ENCODE measurements at places on chromosomes 13 and 19. TPM values are rescaled to one million over a fixed set of nuclear protein-coding genes. Genes with fewer than 3 reads are reported as not detected.

GRCh38 chr13:42413484-42413815 is 141.5 kb downstream of the AKAP11 start:
- no peak overlapping the region for H3K4me3 ChIP-seq
- no peak for DNase-seq
- H3K36me3 ChIP-seq, result no peaks in the 10 kb centered on the region
- H3K4me1 ChIP-seq, result no peaks in the 10 kb centered on the region

- H3K27ac ChIP-seq, result peak overlapping the region; percentile 54
- H3K4me1 ChIP-seq, result peaks cover 39% of the 10 kb centered on the region
- no peaks in the 10 kb centered on the region for H3K27me3 ChIP-seq
- peak overlapping the region; percentile 40 for H3K4me3 ChIP-seq
- DNase-seq, result no peak
Observed at GRCh38 chr13:32829269-32829668, 187.0 kb upstream of the KL start.

GRCh38 chr13:73412933-73413332 is 354.1 kb downstream of the KLF5 start:
- no peaks in the 10 kb centered on the region for H3K27me3 ChIP-seq
- no peak for DNase-seq
- H3K27ac ChIP-seq, result no peak overlapping the region
- H3K4me1 ChIP-seq, result no peaks in the 10 kb centered on the region

The PALM3 gene
- total RNA-seq, result 0.30 TPM

DNA sequence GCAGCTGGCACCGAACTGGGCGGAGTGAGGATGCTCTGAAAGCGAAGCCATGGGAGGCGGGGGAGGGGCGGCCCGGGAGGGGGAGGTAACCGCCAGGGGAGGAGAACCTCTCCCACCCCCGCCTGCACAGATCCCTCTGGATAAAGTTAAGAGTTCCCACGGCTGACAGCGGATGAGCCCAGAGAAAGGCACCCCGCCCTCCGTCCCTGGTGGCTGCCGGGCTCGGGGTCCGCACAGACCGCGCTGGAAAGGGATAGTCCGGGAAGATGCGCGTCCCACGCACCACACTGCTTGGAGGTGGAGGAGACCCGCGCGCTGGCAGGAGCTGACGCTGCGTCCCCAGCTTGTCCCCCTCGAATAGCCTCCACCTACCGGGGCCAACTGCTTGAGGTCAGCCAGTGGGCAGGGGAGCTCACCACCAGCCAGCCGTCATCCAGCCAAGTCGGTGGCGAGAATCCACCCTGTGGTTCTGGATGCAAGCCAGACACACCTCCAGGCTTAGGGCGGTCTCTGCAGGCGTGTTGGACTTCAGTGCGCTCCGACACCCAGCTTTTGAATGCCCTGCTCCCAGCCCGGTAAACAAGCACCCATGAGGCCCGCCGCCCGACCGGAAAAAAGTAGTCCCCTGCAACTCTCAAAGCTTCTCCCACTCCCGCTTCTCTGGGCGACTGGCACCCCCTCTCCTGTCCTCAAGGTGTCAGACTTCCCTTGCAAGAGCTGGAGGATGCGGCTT is at the start of gene TRPC4:
TSS of gene TRPC4 (minus strand) at position 17 of the 733 bp plus-strand sequence. CDS start 86,439 bp downstream, outside the sequence.
- DNase-seq, result peak; percentile 88
- peak within 1 kb of the TSS; percentile 77 for H3K27ac ChIP-seq
- peak within 1 kb of the TSS; percentile 94 for H3K4me3 ChIP-seq
- no peaks in the 10 kb centered on the region for H3K27me3 ChIP-seq

- H3K36me3 ChIP-seq, result peaks cover 15% of the 10 kb centered on the region
- DNase-seq, result peak; percentile 91
- peak overlapping the region; percentile 31 for H3K27ac ChIP-seq
- peaks cover 57% of the 10 kb centered on the region for H3K4me1 ChIP-seq
- no peaks in the 10 kb centered on the region for H3K27me3 ChIP-seq
Observed at GRCh38 chr13:45370922-45371406, 30.0 kb upstream of the TPT1 start.

- H3K27ac ChIP-seq, result no peak overlapping the region
- H3K27me3 ChIP-seq, result no peaks in the 10 kb centered on the region
- no peak for DNase-seq
- H3K4me1 ChIP-seq, result no peaks in the 10 kb centered on the region
- no peak overlapping the region for H3K4me3 ChIP-seq
Observed at GRCh38 chr19:51002089-51002532, 707 bp upstream of the KLK8 start.

The POSTN gene
- total RNA-seq, result 349 TPM

DNA sequence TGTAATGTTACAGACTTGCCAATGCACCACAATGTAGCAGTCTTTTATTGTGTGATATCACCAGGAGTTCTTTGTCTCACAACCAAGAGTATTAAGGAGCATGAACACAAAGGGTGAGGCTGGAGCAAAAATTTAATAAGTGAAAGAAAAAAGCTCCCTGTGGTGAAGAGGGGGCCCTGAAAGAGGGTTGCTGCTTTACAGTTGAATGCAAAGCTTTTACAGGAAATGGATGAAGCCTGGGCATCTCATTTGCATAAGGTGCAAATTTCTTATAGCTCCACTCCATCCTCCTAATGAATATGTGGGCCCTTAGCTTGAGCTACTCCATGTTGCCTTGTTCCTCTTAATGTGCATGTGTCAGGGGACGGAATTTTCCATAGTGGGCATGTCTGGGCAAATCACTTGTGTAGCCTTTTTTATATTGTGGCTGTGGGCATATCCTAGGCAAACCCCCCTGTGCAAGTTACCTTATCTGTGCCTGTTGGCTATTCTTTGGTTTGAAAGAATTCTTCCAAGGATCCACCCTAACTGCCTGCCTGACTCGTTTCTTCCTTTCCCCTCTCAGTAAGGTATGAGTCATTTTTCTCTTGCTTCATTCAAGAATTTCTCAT is 45.3 kb upstream of the TRPC4 start:
- no peak overlapping the region for H3K4me3 ChIP-seq
- peaks cover 11% of the 10 kb centered on the region for H3K4me1 ChIP-seq
- no peaks in the 10 kb centered on the region for H3K36me3 ChIP-seq
- DNase-seq, result no peak
- no peak overlapping the region for H3K27ac ChIP-seq
- no peaks in the 10 kb centered on the region for H3K27me3 ChIP-seq

- H3K36me3 ChIP-seq, result no peaks in the 10 kb centered on the region
- no peak overlapping the region for H3K4me3 ChIP-seq
- H3K27me3 ChIP-seq, result peaks cover 28% of the 10 kb centered on the region
- DNase-seq, result no peak
Observed at GRCh38 chr13:108549934-108550333, 79.5 kb upstream of the MYO16 start.

The CEACAM7 gene
- not detected for total RNA-seq

- DNase-seq, result no peak
- H3K27ac ChIP-seq, result peak overlapping the region; percentile 76
- H3K27me3 ChIP-seq, result no peaks in the 10 kb centered on the region
- H3K36me3 ChIP-seq, result peaks cover 11% of the 10 kb centered on the region
Observed at GRCh38 chr19:11196406-11197287, 698 bp downstream of the KANK2 start.

DNA sequence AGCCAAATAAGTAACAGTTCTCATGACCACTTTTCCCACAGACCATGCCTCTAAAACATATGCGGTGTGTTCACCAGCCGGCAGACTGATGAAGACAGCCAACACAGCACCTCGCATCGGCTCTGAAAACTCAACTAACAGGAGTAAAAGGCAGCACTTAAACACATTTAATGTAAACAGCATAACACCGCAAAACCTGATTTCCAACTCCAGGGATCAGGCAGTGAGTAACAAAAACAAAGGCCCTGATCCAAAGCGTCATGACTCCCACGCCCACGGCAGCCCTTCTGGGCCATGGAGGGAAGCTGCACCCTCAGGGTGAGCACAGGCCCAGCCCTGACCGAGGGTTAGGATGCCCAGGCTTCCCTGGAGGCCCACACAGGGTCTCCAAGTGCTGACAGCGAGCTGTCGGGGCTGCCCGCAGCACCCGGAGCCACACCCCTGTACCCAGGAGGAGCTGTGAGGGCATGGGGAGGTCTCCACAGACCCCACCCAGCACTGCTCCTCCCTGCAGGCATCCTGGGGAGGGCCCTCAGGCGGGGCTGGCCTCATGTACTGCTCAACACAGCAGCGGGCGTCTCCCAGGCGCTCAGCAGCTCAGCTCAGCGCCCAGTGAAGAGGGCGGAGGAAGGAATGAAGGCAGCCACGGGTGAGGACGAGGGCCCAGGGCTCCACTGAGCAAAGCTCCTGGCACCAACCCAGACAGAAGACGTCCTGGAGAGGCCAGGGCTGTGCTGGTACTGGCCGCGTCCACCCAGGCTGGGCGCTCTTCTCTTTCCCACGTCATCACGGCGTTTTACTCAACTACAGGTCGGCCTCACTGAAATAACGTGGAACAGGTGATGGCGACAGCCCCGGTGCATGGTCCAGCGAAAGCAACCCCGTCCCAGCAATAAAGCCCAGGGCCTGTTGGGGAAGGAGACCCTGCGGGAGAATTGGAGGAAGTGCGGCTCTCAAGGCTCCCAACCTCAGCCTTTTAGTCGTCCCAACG is 53.7 kb downstream of the RASA3 start:
- peaks cover 41% of the 10 kb centered on the region for H3K4me1 ChIP-seq
- H3K36me3 ChIP-seq, result peaks cover 12% of the 10 kb centered on the region
- peak overlapping the region; percentile 33 for H3K4me3 ChIP-seq
- H3K27me3 ChIP-seq, result no peaks in the 10 kb centered on the region
- DNase-seq, result no peak

- H3K27me3 ChIP-seq, result no peaks in the 10 kb centered on the region
- H3K27ac ChIP-seq, result no peak overlapping the region
- no peak overlapping the region for H3K4me3 ChIP-seq
- peaks cover 4% of the 10 kb centered on the region for H3K36me3 ChIP-seq
- no peak for DNase-seq
Observed at GRCh38 chr13:98892821-98893220, 85.0 kb downstream of the DOCK9 start.

- H3K27me3 ChIP-seq, result peaks cover 11% of the 10 kb centered on the region
- H3K4me1 ChIP-seq, result peaks cover 3% of the 10 kb centered on the region
- H3K27ac ChIP-seq, result no peak overlapping the region
- DNase-seq, result no peak
Observed at GRCh38 chr19:16153582-16154336, 10.3 kb downstream of the HSH2D start.

GRCh38 chr13:91292630-91293221 is 54.8 kb upstream of the MIR17HG start:
- no peak for DNase-seq
- H3K36me3 ChIP-seq, result no peaks in the 10 kb centered on the region
- H3K4me3 ChIP-seq, result no peak overlapping the region
- peaks cover 3% of the 10 kb centered on the region for H3K27me3 ChIP-seq
- H3K27ac ChIP-seq, result no peak overlapping the region

The CCDC169 gene
- 0.60 TPM for total RNA-seq

The CCNE1 gene
- total RNA-seq, result 3.9 TPM

DNA sequence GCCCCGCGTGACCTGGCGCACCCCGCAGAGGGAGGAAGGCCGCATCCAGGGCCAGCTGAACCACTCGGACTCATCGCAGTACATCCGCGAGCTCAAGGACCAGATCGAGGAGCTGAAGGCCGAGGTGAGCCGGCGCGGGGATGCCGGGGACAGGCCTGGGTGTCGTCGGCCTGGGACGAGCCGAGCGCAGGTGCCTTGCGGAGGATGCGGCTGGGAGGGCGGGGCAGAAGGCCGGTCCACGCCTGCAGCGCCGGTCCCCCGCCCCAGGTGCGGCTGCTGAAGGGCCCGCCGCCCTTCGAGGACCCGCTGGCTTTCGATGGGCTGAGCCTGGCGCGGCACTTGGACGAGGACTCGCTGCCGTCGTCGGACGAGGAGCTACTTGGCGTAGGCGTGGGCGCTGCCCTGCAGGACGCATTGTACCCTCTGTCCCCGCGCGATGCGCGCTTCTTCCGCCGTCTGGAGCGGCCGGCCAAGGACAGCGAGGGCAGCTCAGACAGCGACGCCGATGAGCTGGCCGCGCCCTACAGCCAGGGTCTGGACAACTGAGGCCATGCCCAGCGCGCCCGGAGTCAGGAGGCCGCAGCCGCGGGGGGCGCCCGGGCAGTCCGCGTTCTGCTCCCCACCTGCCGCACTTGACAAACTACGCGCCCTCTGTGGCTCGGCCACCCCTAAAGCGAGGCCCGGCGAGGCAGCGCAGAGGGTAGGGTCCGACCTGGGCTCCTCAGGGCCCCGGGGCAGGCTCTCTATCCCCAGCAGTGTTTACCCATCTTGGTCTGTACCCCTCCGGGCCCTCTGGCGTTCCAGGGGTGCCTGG is 10.8 kb downstream of the PRR36 start:
- peaks cover 3% of the 10 kb centered on the region for H3K4me1 ChIP-seq
- no peak overlapping the region for H3K27ac ChIP-seq
- no peak overlapping the region for H3K4me3 ChIP-seq
- no peaks in the 10 kb centered on the region for H3K36me3 ChIP-seq
- H3K27me3 ChIP-seq, result peaks cover 15% of the 10 kb centered on the region

- H3K4me1 ChIP-seq, result peaks cover 30% of the 10 kb centered on the region
- peak overlapping the region; percentile 24 for H3K4me3 ChIP-seq
Observed at GRCh38 chr13:46354156-46355087, 32.6 kb downstream of the RUBCNL start.

The ZNF223 gene
- 5.3 TPM for total RNA-seq

The ATP1A3 gene
- not detected for total RNA-seq

Measured in osteocyte (in vitro differentiated cells).